Neural progenitor cell (in vitro differentiated cells): ENCODE measurements at places on chromosomes 4 and X. TPM values are rescaled to one million over a fixed set of nuclear protein-coding genes. Genes with fewer than 3 reads are reported as not detected.

GRCh38 chr4:76830964-76831703 is 66.8 kb downstream of the SOWAHB start:
- DNase-seq = peak; percentile 50

DNA sequence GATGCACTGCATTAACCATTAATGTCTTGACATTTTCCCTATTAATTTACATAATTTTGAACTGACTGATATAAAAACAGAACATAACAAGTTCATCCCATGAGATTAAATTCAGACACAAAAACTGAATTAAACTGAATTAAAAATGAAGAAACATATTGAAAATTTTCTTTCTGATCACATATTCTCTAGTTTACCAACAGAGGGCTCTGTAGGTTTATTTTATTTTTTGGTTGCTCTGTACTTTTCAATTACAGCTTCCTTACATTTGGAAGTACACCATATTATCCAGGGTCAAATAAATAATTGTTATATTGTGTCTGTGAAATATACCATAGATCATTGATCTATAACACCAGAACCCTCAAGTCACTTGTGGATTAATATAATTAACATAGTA is 27.3 kb upstream of the CT83 start:
- DNase-seq = no peak

DNA sequence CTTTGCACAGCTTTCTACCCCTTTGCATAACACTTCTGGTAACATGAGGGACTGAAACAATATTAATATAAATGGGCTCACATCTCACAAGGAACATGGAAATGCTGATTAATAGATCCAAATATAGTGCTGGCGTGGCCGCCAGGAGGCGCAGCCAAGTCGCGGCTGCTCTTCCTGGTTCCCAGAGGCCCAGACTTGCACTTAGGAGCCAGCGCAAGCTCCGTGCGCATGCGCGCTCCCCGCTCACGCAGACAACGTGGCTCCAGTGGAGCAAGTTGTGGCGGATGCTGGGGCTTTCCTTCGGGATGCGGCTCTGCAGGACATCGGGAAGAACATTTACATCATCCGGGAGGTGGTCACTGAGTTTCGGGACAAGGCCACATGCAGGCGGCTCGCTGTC is 318.3 kb upstream of the SLC7A11 start:
- DNase-seq = no peak

DNA sequence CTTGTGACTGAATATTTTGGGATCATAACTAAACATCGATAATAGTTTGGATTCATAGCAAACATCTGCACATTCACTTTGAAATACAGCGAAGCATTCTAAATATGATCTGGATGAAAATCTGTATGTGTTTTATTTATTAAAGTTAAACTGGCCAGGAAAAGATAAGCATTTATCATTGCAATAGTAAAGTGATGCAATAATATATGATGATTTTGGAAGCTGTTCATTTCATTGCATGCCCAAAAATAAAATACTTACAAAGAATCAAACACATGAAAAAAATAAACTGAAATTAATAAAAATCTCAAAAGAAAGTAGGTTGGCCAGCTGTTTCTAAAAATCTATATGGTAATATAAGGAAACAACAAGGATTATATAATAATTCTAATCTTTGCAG is 1.9 kb downstream of the PRDM5 start:
- no peak for DNase-seq

- peak; percentile 67 for DNase-seq
These were observed 128.5 kb downstream of the PRSS12 start for GRCh38 chr4:118224243-118224829.

DNA sequence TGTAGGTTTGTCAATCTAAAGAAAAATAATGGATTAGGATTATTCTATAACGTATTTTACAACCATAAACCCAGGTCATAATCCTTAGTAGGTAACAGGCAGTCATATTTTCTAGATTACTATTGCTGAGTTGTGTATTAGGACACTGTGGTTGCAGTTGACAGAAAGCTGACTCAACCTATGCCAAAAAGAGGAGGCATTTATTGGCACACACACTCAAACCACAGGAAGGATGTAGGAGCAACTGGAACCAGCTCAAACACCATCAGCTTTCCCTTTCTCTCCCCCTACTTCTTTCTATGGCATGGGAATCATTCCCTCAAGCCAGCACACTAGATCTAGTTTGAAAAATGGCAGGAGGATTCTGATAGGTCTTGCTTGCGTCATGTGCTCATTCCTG is 136.4 kb upstream of the FAM9C start:
- DNase-seq = no peak

DNA sequence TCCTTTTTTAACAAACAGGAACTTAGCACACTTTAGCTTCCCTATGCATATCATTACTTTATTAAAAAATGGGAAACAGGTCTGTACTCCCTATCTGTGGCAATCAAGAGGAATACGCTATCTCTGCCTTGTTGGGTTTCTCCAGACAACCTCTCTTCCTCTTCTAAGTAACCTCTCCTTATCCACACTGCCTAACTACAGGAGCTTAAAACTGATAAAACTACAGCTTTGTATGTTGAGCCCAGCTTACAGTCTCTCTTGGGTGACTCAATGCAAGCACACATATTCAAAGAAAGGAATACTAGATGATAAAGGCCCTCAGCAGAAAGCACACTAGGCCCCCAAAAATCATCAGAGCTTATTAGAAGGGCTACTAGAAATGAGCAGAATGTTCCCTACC is 8.9 kb downstream of the NUP62CL start:
- DNase-seq = no peak

GRCh38 chr4:106367072-106367471 is 1.5 kb downstream of the GIMD1 start:
- DNase-seq = no peak

- DNase-seq = no peak
These were observed 48.0 kb downstream of the MRPL1 start for GRCh38 chr4:77910676-77911075.

- no peak for DNase-seq
These were observed 81.4 kb upstream of the STIM2 start for GRCh38 chr4:26779224-26779623.

DNA sequence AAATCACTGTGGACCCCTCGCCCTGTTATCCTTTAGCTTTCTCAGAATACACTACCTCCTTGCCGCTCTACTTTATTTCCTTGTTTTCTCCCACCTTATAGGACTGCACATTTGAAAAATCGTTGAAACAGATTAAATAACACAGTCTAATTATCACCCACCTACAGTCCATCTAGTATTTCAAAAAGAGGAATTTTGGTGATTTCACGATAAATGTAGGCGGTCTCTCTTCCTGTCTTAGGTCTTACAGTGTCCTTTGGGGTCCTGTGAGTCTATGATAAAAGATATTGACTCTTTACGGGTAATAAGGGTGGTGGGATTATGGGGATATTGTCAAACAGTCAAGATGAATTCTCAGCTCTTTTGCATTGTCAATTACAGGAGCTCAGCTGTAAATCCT is 2.4 kb upstream of the TBL1X start:
- DNase-seq = no peak

DNA sequence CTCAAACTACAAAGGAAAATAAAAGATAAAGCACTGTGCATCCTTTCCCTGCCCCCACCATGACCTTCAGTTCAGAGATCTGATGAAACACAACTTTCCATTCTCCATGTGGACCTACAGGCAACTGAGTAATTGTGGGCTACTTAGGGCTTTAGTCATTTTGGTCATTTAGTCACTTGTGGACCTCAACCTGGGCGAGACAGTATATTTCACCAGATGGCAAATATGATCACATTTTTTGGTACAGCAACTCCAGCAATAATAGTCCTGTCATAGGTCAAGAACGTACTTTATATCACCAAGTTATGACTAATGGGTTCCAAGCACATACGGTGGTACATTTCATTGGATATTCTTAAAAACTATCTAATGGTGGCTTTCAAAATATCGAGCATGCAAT is 141.2 kb downstream of the PDGFC start:
- DNase-seq = no peak

GRCh38 chrX:64843224-64843623 is 133.0 kb downstream of the ZC4H2 start:
- DNase-seq = no peak

GRCh38 chr4:13527981-13528820 is 16.1 kb downstream of the NKX3-2 start:
- no peak for DNase-seq

GRCh38 chrX:10841579-10841978 is 221.2 kb upstream of the MID1 start:
- no peak for DNase-seq

DNA sequence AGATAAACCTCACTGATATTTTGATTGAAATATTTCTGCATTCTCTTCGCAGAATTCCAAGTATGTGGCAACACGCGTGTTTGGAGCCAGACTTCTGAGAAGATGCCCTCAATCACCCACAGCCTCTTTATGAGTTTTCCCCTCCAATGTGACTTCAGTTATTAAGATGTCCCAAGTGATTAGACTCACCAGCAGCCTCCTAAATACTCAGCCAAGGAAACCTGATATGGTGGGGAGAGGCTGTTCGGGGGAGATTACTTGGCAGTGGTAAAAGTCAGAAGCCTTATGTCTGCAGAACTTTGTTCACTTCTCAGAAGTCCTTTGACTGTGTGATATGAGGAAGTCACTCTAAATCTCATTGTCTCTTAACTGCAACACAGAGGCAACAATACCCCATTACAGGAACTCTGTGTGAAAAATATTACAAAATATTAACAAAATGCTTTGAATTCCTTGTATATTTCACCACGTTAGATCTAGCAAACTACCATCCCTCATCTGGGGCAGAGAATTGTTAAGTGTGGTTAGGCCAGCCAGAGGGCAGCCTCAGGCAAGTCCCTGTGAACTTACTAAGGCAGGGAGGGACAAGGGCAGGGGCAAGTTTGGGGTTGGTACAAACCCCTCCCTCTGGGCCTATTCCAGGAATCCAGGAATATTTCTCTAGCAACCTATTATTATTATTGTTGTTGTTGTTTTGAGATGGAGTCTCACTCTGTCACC is 151.4 kb upstream of the USP9X start:
- DNase-seq = peak; percentile 3

GRCh38 chr4:15012017-15012788 is 9.9 kb downstream of the CPEB2 start:
- DNase-seq = no peak

GRCh38 chrX:48864210-48864609 is 28.8 kb upstream of the PCSK1N start:
- DNase-seq = no peak

DNA sequence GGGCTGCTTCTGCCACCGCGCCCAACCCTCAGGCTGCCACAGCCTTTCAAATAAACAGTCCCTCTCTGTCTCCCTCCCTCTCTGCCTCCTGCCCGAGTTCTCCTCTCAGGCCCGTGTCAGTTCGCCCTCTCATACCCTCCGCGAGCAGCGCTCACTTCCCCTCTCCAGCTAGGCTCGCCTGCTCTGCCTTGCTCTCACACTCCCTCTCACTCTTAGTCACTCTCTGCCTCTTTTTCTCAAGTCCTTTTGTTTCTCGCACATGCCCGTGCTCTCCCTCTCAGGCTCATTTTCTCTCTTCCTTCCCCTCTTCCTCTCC is 3.2 kb downstream of the EFNB1 start:
- peak; percentile 41 for DNase-seq

DNA sequence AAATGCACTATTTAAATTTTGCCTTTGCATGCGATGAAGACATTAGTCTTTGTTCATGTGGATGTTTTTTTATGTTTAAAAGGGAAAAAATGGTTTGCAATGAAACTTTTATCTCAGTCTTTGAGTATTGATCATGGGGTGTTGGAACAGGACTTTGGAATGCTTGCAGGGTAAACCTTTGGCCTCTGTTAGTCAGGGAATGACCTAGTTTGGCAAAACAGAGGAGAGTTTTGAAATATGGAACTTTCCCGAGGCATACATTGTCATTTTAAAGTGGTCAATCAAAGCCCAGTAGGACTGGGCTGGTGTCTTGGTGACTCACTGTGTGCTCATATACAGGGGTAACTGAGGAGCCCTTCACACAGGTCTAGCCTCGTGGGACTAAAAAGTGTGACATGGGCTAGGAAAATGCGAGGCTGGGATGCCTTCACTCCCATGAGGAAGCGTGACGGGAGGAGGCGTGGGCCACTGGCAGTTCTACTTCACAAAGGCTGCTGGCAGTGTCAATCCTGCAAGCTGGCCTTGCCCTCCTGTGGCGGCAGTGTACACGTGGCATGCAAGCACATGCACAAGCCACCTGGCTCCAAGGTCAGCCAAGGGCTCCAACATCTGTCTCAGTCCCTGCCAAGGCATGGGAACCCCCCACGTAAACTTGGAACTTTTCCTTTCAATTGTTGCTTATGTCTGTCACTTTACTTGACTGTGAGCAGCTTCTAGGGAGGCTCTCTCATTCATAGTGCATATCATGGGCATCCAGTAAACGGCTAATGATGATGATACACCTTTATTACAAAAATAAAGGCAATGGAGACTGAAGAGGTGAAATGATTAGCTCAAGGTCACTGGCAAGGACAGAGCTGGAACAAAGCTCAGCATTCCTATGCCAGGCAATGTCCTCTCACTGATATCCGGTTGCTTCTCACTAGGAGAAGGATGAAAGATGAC is 5.2 kb upstream of the F11 start:
- DNase-seq = no peak

DNA sequence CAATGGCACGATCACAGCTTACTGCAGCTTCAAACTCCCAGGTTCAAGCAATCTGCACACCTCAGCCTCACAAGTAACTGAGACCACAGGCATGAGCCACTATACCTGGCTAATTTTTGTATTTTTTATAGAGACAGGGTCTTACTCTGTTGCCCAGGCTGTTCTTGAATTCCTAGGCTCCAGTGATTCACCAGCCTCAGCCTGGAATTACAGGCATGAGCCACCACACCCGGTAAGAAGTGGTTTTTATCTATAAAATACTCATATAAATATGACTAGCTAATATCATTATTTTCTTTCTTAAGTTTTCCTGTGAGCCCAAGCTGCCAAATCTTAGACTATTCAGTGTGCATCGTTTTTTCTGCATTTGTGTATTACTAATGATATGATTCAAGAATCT is 4.4 kb downstream of the SCFD2 start:
- no peak for DNase-seq

- DNase-seq = no peak
These were observed 8.7 kb downstream of the MAB21L2 start for GRCh38 chr4:150590631-150591030.

DRD5 gene
- total RNA-seq = 0.06 TPM in 1 of 2 replicates, not detected in the other

MID2 gene
- 1.2 and 3.8 TPM in 2 replicates for total RNA-seq

TMEM144 gene
- total RNA-seq = 2.0 and 4.1 TPM in 2 replicates

SPACA5 gene
- 9.6 TPM in 1 of 2 replicates, not detected in the other for total RNA-seq

ZNF711 gene
- total RNA-seq = 34.7 and 55.4 TPM in 2 replicates

CXorf65 gene
- total RNA-seq = not detected in 2 replicates

CABS1 gene
- total RNA-seq = 0.09 and 0.26 TPM in 2 replicates

GAGE12E gene
- total RNA-seq = not detected in 2 replicates

TXK gene
- total RNA-seq = not detected in 2 replicates

TENM3 gene
- total RNA-seq = 78.7 and 126 TPM in 2 replicates

NAAA gene
- total RNA-seq = 0.07 and 0.84 TPM in 2 replicates

MTTP gene
- total RNA-seq = 1.1 and 4.4 TPM in 2 replicates

AASDH gene
- 21.9 and 33.1 TPM in 2 replicates for total RNA-seq

TSC22D3 gene
- 44.9 and 51.0 TPM in 2 replicates for total RNA-seq

POU3F4 gene
- not detected in 2 replicates for total RNA-seq

SPANXN5 gene
- not detected in 2 replicates for total RNA-seq

XG gene
- total RNA-seq = not detected in 2 replicates

GATB gene
- 17.9 and 22.9 TPM in 2 replicates for total RNA-seq
